Epithelial cell of alveolus of lung (primary cell): ENCODE measurements at places on chromosomes 5 and 9. TPM values are rescaled to one million over a fixed set of nuclear protein-coding genes. Genes with fewer than 3 reads are reported as not detected.

THBS4 gene
- 0.91 and 15.1 TPM in 2 replicates for total RNA-seq

GABRA6 gene
- total RNA-seq = not detected in 2 replicates

LYSMD3 gene
- 13.7 and 23.1 TPM in 2 replicates for total RNA-seq

MARCOL gene
- not detected in 2 replicates for total RNA-seq

GRIN1 gene
- total RNA-seq = not detected in 2 replicates
